ELF-1 (cell line): ENCODE measurements at places on chromosomes 11 and 22.

- no peak for DNase-seq
Measured at GRCh38 chr11:22733475-22734248, 67.3 kb downstream of the GAS2 start.

GRCh38 chr11:118870396-118871343, 13.0 kb upstream of the CXCR5 start:
- DNase-seq = peak; percentile 59

GRCh38 chr11:21398195-21398594, 728.8 kb downstream of the NELL1 start:
- no peak for DNase-seq

GRCh38 chr11:86202013-86202336, 42.6 kb upstream of the EED start:
- no peak for DNase-seq

DNA sequence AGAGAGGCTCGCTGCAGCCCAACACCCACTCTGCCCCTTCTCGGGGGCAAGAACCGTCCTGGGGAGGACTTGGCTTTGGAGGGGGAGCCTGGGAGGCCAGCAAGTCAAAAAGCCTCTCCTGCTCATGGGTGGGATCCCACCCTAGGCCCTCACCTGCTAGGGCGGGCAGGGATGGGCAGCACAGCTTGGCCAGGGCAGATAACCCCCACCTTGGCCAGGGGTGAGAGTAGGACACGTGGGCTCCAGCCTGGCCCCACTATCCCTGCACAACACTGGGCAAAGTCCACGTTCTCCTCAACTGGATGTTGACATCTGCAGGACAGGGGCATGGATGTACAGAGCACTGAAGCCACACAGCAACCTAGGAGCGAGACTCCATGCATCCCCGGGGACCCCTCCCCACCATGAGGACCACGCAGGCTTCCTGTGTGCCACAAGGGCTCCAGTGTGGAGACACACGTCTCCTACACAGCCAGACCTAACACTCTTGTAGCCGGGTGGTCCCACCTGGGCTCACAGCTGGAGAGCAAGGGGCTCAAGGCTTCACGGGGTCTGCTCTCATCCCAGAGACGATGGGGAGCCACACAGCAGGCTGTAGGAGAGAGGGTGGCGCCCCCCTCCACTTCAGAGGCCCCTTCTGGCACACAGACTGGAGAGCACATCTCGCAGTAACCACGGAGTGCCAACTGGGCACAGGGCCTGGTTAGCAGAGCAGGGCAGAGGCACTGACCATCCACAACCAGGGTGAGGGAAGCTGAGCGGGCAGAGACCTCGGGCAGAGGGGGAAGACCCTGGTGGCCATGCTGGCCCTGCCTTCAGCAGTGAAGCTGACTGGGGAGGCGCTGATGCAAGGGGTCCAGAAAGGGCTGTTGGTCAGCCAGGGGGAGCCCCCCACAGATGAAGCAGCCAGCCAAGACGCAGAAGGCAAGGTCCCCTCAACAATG, 171.1 kb downstream of the CRYBB2 start:
- no peak for DNase-seq

- no peak for DNase-seq
Measured at GRCh38 chr11:17630936-17631335, 83.9 kb downstream of the OTOG start.

DNA sequence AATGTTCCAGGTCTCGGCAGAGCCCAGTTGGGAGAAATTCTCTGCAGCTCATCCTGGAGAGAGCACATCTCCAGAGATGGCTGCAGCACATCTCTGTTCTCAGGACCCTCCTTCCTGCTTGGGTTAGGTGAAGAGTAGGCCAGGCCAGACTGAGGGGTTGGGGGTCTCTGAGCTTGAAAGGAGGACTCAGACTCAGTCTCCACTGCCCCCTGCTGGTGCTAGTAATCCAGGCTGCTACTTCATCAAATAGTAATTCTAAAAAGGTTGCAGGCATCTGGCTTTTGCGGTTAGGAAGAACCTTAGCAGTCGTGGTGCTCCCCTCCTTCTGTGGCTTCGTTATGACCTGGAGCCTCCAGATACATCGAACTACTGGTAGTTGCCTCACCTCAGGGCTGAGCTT, 9.7 kb downstream of the TUB start:
- peak; percentile 79 for DNase-seq

DNA sequence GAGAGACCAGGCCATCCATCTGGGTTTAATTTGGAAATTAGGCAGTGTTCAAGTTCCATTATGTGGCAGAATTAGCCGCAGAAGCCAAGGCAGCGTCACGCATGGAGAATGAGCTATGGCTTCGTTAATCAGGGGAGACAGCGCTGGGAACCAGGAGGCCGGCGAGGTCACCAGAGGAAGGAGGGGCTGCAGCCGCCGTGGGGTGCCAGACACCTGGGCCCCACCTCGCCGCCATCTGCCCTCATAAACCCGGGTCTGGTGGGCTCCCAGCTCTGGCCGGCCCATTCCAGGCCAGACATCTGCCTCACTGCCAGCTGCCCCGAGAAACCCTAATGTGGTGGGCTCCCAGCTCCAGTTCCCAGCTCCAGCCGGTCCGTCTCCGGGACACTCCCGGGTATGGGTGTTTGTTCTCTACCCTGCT, 676.9 kb downstream of the BRD1 start:
- no peak for DNase-seq

GRCh38 chr11:109644152-109644551, 222.2 kb downstream of the C11orf87 start:
- peak; percentile 7 for DNase-seq

GRCh38 chr11:11814614-11815452, 26.9 kb upstream of the USP47 start:
- no peak for DNase-seq

- DNase-seq = no peak
Measured at GRCh38 chr11:119676461-119677020, 52.5 kb downstream of the NECTIN1 start.

DNA sequence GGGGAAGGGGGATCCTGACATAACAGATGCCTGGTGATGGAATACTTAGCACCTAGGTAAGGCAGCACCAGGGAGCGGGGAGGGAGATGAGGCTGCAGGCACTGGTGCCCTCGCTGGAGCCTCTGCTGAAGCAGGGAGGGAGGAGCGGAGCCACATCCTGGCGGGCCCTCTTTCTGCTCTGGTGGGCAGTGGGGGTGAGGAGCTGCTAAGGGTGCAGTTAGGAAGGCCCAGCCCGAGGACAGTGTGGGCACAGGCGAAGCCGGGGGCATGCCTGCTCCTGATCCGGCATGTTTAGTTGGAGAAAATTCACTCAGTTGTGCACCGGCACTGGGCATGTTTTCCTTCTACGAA, 83.9 kb downstream of the MED15 start:
- no peak for DNase-seq

- DNase-seq = no peak
Measured at GRCh38 chr11:118841469-118842242, 42.0 kb upstream of the CXCR5 start.

DNA sequence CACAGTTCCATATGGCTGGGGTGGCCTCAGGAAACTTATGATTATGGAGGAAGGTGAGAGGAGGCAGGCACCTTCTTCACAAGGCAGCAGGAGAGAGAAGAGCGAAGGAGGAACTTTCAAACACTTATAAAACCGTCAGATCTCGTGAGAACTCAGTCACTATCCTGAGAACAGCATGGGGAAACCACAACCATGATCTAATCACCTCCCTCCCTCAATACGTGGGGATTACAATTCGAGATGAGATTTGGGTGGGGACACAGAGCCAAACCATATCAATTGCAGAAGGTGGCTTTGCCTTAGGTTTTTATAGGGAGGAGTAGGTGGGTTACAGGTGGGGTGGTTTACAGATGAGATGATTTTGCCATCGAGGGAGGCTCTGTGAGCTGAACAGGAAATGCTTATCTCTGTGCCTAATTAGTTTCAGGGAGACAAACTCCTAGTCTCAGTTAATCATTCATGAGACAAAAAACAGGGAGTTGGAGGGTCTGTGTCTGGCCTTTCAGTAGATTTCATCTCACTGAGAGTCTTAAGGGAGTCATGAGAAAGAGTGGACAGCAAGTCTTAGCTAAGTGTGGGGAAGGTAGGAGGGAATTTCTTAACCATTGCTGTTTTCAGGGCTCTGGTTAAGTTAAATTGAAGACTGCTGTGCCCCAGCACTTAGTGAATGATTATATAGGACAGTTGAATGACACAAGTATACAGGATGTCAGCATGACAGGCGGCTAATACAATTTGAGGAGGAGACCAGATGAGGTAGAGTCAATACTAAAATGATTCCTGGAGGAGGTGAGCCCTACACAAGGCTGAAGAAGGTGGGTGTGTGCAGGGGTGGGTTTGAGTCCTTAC, 47.7 kb downstream of the CWC15 start:
- DNase-seq = no peak

DNA sequence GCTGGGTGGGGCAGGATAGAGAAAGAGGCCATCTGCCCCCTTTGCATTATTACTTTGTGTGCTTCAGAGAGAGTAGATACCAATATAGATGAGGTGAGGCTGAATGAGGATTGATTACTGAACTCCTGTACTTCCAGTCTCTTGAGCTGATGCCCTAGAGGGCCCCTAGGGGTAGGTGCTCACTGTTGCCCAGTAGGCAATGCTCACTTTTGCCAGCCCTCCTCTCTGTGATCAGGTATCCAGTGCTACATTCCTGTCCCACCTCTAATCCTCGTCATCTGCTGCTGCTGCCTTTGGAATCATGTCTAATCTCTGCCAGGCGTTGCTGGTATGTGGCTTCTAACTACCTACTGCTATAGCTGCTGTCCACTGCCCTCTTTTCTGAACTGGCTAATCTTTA, 57.2 kb downstream of the CCDC83 start:
- no peak for DNase-seq

GRCh38 chr11:44808053-44808753, 81.4 kb downstream of the TSPAN18 start:
- no peak for DNase-seq

- peak; percentile 52 for DNase-seq
Measured at GRCh38 chr11:117874253-117874909, 2.1 kb downstream of the FXYD6 start.

DNA sequence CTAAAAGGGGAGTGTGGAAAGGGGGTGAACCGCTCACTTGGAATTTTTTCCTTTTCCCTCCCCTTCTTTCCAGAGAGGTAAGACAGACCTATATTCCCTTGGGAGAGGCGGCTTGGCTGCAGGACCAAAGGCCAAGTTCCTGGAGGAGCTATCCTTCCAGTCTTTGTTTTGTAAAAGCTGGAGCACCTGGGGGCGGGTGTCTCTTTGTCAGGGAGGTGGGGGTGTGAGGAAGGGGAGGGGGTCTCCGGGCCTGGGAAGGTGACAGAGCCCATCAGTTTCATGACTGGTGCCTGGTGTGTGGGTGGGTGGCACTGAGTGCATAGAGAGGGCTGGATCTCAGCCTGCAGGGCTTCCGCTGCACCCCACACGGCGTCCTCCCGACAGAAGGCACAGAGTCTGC, 18.5 kb downstream of the PTPN5 start:
- DNase-seq = no peak

DNA sequence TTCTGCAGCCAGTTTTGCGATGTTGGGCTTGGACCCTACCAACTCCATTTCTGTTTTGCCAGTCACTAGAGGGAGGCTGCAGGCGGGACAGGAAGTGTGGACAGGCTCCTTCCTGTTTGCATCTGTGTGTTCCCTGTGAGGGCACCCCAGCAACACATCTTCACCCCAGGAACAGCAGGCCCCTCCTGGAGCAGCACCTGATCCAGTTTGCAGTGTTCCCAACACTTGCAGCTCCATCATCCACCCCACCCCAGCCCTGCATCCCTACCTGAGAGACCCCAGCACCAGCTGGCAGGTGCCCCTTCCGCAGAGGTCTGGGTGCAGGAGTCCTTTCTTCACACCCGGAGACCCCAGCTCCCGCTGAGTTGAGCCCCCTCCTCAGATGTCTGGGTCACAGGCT, 7.4 kb upstream of the VSIG10L2 start:
- no peak for DNase-seq

GRCh38 chr11:43987384-43988039, 45.1 kb downstream of the C11orf96 start:
- no peak for DNase-seq

- DNase-seq = peak; percentile 40
Measured at GRCh38 chr11:27285761-27286160, 77.3 kb downstream of the CCDC34 start.

- DNase-seq = no peak
Measured at GRCh38 chr11:115222218-115222862, 281.9 kb downstream of the CADM1 start.

GRCh38 chr11:131077340-131077739, 161.1 kb upstream of the SNX19 start:
- DNase-seq = no peak

DNA sequence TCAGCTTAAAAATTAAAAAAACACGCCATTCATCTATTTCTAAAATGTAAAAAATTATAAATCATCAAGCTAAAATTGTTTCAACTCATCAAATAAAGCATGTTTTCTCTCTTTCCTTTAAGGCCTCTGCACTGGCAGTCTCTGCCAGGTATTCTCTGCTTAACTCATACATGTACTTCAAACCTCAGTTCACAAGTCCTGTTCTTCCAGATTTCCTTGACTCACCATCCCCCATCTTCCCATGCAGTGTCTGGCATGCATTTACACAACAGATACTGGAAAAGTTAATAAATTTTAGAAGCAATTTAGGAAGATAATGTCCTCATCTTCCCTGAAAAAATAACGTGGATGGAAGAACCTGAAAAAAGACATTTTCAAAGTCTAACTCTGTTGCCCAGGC, 32.5 kb downstream of the CSTF3 start:
- peak; percentile 16 for DNase-seq

GRCh38 chr11:69642549-69642912, 1.6 kb downstream of the CCND1 start:
- no peak for DNase-seq

- DNase-seq = no peak
Measured at GRCh38 chr11:115067900-115068530, 389.7 kb downstream of the NXPE2 start.

DNA sequence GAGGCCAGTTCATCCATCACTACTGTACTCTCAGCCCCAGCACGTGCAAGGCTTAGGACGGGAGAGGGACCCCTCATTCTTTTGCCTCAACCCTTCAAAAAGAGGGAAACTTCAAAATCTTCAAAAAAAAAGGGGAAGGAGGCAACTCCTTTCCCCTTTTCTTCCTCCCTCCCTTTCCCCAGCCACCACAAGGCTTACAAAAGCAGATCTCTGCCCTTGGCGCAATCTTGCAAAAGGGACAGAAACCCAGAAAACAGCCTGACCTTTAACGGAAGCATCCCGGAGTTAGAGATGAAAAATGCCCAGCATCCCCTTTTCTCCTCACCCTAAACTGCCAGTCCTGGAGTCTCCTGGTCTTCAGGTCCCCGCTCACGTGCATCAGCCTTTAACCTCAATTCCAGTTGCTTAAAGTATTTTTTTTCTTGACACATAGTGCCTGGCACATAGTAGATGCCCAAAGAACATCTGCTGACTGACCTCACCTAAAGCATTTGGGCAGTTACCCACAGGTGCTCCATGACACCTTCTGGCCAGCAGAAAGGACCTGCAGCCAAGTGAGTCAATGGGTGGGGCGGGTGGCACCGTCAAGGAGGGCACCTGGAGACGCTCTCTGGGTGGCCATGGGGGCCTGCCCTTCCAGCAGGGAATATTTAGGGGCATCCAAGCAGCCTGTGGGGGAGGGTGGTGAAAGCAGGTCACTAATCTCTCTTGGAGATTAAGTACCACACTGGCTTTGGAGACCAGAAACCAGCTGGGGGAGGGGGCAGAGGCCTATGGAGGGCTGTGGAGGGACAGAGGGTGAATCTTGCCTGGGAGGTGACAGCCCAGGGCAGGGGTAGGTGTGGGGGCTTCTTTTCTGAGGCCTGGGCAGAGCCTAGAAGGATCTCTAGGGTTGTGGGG, 16.3 kb downstream of the NECTIN1 start:
- DNase-seq = no peak
